Muscle of leg (tissue), 16 donors: ENCODE measurements at places on chromosomes 1 and 21. TPM values are rescaled to one million over a fixed set of nuclear protein-coding genes. Genes with fewer than 3 reads are reported as not detected.

DNA sequence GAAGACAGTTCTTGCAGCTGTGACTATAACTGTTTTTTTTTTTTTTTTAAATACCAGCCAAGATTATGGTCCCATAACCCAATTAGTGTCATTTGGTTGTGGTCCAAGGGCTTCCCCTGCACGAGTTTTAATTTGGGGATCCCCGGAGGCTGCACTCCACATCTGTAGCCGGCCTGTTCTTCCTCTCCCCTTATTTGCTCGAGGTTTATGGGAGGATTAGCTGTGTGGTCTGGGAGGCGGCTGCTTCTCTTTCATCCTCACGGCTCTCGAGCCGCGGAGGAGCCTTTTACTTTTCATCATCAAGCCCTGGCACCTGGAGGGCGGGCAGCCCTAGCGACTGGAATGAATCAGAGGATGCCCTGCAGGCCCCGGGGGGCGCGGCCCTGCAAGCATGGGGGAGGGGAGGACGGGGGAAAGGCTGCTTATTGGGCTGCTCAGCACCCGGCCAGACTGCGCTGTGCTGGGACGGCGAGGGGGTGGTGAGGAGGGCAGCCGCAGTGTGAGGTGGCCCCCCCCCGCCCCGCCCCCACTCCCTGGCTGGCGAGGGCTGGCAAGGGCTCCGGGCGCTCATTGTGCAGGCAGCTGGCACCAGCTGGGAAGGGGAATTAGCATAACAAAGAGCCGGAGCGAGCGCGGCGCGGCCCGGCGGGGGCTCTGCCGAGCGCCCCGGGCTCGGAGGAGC is 18.5 kb downstream of the SERTAD4 start:
- DNase-seq: peak; percentile 76

- DNase-seq: peak; percentile 88
Observed at GRCh38 chr1:94013367-94013878, 104.2 kb upstream of the GCLM start.

GRCh38 chr1:223245411-223245810 is 102.4 kb upstream of the TLR5 start:
- DNase-seq: no peak

GRCh38 chr1:63442141-63442475 is 74.7 kb downstream of the ALG6 start:
- DNase-seq: peak; percentile 32

PTPN22 gene
- 0.45 TPM for polyA plus RNA-seq

DNA sequence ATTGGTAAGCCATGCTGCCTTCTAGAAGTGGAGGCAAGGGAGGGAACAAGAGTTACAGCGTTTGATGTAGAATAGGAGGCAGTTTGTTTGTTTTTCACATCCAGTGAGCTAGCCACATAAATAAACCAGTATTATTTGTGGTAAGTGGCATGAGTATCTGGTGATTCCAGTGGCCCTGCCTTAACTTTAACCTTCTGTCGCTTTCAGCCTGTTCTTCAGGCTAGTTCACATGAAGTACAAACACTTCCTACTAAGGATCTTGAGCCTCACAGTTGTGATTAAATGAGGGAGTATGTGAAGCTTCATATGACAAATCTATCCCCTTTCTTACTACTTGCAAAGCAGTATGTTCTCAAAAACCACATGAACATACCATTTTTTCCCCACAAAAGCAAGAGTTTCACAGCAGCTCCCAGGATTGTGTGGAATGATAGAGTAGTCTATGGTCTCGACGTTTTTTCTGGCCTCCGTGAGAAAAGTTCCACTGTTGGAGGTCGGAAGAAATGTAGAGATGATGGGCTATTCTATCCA is 59.5 kb downstream of the PHACTR4 start:
- DNase-seq: no peak
